ENCODE measurements at places on chromosomes 2 and 18.
A peak's percentile ranks its signal among the peaks of the same experiment; 100 is the strongest.

DNA sequence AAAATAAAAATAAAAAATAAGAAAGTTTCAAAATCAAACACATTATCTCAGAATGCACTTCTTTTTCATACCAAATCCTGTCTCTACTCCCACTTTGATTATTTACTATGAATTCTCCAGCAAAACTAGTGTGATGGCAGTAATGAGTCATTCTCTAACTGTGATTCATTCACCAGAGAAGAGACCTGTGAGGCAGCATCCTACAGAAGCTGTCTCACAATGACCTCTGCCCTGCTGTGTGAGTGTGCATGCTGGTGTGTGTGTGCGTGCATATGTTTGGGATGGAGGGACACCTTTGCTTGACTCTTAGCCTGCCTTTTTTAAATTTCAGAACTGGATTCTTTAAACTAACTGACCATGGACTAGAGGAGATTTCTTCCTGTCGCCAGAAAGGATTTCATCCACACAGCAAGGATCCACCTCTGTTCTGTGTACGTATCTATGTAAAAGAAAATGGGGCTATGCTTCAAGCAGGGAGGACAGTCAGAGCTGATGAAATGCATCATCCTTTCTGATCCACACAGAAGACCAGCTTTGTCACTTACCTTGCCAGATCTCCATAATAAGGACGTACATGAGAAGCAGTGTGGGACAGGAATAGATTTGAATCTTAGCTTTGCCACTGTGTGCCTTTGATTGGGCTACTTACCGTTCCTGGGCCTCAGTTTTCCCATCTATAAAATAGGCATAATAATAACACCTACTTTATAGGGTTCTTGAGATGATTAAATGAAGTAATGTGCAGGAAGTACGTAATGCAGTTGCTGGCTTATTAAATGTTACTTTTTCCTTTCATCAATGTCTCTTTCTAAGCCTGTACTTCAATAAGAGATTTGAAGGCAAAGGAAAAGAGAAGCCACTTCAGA lies 31.2 kb downstream of the STAMBP start:
- DNase-seq = no peak

DNA sequence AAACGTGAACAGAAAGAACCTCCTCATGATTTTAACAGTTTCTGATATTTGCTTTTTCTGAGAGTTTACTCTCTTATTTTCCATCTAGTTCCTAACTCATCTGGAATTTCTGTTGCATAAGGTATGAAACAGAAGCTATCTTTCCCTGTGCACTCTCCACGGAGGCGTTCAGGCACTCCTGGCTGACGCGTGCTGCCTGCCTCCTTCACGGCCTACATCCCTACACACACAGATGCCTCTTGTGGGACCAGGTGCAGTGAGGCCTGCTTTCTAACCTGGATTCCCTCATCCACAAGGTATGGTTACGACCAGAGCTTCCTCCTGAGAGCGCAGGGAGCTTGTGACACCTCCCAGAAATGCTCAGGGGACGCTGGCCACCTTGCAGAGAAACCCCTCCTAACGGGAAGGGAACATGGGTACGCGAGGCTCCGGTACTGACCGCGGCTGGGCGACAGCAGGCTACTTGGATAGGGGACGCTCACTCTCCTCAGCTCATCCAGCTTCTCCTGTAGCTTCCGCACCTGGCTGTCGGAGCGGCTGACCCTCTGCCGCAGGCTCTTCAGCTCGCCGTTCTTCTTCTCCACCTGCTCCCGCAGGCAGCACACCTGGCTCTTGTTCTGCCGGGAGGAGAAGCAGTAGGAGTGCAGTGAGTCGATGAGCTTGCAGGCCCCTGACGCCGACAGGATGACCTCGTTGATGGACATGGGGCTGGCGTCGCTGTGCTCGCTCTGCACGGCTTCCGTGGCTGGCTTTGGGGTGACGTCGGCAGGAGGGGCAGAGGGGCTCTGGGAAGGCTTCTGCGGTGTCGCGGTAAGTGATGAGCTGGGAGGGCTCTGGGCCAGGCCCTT lies 4.3 kb downstream of the THAP4 start:
- DNase-seq = no peak

DNA sequence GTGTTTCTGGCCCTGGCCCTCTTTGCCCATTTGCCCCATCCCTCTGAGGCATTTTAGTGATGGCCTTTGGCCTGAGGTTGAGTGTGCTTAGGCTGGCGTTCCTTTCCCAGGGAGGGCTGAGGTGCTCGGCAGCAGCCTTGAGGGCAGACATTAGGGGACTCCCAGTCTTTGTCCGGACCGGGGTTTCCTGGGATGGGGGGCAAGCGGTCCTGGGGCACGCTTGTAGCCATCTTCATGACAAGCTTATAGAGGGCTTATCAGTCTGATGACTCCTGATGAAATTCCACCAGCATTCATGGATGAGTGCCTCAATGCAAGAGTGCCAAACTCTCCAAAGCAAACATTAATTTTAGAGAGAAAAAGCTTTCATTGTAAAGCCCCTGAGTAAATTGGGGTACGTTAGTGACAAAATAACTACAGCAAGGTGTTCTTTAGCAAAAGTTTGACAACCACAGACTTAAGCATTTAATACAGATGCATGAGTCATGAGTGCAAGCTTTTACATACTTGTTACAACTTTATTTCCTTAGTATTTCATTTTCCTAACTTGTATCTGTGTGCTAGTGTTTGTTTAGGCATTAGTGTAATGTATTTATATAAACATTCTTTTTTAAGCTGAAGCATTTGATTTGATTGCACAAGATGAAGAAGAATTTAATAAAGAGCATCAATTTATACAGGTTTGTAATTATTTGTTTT lies 45.6 kb downstream of the CEP192 start:
- no peak for DNase-seq

DNA sequence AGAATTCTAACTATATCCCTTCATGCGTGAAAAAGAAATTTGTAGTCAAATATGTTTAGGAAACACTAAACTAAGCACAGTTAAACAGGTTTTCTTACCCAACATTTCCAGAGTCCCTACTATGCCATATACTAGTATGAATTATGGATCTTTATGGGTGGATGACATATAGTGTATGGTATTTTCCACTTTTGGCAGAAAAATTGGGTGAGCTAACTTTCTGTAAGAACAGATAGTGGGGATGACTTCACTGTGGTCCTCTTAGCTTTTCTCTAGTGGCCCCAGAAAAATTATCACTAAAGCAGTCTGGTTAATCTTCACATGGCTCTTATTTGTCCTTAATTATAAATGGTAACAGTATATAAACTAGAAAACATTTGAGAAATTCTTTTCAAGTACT lies 240.0 kb upstream of the GULP1 start:
- no peak for DNase-seq

- no peak for DNase-seq
These were observed 5.0 kb upstream of the ZBTB14 start for GRCh38 chr18:5300476-5301010.

- no peak for DNase-seq
These were observed 246.1 kb downstream of the FBXO15 start for GRCh38 chr18:73901566-73901965.

GRCh38 chr2:8378016-8378810 lies 303.6 kb upstream of the ID2 start:
- no peak for DNase-seq

- DNase-seq = no peak
These were observed 923.7 kb upstream of the CNTNAP5 start for GRCh38 chr2:123101434-123101833.

GRCh38 chr2:161063946-161064306 lies 96.3 kb upstream of the TANK start:
- no peak for DNase-seq

GRCh38 chr18:68150961-68151360 lies 563.9 kb downstream of the TMX3 start:
- DNase-seq = no peak

DNA sequence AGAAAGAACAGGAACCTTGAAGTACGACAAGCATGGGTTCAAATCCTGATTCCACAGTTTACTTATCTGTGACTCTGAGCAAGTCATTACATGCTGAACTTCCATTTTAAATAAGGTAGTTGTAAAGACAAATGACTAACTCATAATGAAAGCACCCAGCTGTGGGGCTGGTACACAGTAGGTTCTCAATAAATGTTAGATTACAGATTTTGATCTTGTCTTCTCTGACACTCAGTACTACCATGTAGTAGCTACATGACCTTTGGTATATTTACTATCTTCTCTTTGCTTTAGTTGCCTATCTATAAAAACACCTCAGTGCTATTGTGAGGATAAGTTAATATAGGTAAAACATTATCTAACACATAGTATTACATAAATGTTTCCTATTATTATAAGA lies 3.2 kb downstream of the TRAK2 start:
- no peak for DNase-seq

DNA sequence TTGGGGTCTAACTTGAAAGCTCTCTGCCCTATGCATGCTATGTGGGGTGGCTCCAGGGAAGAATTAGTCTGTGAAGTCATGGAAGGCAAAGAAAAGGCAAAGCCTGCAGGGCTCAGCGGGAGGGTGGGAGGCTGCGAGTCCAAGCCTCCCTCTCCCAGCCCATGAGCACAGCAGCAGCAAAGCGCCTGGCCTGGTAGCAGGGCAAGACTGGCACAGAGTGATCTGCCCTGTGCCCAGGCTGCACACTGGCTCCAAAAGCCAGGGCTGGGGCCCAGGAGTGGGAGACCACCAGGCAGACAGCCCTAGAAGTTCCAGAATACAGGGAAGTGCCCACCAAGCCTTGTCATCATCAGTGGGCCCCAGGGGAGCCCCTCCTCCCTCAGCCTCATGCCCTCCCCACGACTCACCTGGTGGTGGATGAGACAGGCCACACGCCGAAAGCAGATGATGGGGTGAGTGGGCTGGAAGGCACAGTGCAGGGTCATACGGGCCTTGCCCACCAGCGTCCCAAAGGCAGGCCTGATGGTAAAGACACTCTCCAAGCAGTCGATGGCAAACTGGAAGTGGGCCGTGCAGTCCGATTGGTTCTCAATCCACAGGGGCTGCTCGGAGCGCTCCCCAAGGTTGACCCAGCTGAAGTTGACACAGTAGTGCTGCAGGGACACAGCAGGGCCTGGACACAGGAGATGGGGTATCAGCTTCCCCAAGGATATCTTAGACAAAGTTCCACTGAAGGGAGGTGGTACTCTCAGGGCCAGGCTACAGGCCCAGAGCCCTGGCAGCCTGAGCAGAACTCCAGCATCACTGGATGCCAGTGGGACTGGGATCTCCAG lies 12.1 kb downstream of the CFAP65 start:
- no peak for DNase-seq

DNA sequence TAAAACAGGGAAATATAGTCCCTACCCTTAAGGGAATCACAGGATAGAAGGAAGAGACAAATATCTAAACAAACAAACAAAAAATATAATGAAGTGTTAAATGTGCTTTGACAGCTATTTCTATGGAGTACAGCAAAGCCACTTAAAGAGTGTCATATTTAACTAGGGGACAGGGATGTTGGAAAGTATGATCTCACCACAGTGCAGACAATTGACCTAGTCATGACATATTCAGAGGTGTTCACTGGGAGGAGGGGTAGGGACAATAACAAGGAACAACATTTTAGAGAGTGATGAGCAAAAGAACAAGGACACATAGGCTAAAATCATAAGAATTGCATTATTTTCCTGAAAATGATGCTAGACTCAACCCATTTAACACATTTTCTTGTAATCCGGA lies 107.5 kb downstream of the TMEM163 start:
- DNase-seq = no peak

- no peak for DNase-seq
These were observed 107.4 kb downstream of the POLR1A start for GRCh38 chr2:85998071-85998991.

GRCh38 chr2:203361495-203361894 lies 33.3 kb downstream of the ABI2 start:
- DNase-seq = no peak

GRCh38 chr18:74507927-74508326 lies 11.8 kb downstream of the CNDP2 start:
- no peak for DNase-seq

- DNase-seq = no peak
These were observed 1.4 kb upstream of the CYP1B1 start for GRCh38 chr2:38077431-38077769.

GRCh38 chr18:52577795-52578194 lies 237.8 kb downstream of the DCC start:
- DNase-seq = no peak

DNA sequence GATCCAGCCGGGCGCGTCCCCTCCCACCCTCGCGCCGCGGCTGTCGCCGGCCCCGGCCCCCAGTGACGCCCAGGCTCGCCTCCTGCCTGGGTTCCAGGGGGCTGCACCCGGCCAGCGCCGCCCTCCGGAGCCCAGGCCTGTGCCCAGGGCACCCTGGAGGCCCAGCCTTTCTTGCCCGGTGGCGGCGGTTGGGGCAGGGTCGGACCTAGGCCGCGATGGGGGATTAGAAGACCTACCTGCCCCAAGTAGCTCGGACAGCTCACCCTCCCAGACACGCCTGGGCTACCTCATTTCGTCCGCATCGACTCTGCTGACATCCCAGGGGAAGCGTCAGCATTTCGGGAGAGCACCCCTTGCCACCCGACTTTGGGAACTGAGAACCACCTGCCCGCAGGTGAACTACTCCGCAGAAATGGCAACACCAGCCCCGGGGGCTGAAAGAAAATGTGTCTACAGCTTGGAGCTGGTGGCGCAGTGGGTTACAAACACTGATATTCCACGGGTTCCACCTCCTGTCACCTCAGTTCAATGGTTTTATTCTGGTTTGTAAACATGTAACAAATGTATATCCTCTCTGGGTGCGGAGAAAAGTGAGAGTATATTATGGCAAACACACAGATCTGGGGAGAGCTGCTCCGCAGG lies 834 bp upstream of the ARL4C start:
- DNase-seq = no peak

- DNase-seq = no peak
These were observed 19.5 kb upstream of the ASXL3 start for GRCh38 chr18:33558529-33558928.

DNA sequence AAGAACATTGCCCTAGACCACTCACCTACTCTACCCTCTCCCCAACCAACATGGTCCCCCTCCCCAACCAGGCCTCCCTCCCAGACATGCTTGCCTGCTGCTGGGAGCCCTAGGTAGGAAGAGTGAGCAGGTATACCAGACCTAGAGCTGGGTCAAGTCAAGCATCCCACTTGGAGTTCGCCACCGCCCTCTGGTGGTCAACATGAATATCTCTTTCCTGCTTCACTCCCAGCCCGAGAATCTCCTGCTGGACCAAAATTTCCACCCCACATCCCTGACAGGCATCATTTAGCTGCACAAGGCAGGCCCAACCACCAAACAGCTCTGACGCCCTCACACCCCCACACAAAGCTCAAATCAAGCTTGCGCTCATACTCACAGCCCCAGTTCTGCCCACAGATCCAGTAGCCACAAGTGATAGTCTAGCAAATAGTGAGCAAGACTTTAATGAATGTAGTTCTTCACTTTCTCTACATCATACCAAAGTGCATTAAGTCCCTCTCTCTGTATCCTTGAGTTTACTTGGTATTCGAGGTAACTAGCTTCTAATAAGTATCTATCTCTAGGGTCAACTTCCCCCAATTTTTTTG lies 116.0 kb downstream of the TNS1 start:
- peak; percentile 20 for DNase-seq

Data from stimulated activated CD8-positive, alpha-beta memory T cell treated with anti-CD3 and anti-CD28 coated beads, Interleukin-2, amount 100 ng/mL, for 1 hour (primary cell).